Activated CD8-positive, alpha-beta memory T cell treated with anti-CD3 and anti-CD28 coated beads, Interleukin-2, amount 50 U/mL, for 48 hours (primary cell): ENCODE measurements at places on chromosomes 2 and 18.

GRCh38 chr2:172293952-172294351 is 133.4 kb upstream of the ITGA6 start:
- no peak for DNase-seq

GRCh38 chr2:236196366-236196765 is 28.2 kb upstream of the GBX2 start:
- no peak for DNase-seq

DNA sequence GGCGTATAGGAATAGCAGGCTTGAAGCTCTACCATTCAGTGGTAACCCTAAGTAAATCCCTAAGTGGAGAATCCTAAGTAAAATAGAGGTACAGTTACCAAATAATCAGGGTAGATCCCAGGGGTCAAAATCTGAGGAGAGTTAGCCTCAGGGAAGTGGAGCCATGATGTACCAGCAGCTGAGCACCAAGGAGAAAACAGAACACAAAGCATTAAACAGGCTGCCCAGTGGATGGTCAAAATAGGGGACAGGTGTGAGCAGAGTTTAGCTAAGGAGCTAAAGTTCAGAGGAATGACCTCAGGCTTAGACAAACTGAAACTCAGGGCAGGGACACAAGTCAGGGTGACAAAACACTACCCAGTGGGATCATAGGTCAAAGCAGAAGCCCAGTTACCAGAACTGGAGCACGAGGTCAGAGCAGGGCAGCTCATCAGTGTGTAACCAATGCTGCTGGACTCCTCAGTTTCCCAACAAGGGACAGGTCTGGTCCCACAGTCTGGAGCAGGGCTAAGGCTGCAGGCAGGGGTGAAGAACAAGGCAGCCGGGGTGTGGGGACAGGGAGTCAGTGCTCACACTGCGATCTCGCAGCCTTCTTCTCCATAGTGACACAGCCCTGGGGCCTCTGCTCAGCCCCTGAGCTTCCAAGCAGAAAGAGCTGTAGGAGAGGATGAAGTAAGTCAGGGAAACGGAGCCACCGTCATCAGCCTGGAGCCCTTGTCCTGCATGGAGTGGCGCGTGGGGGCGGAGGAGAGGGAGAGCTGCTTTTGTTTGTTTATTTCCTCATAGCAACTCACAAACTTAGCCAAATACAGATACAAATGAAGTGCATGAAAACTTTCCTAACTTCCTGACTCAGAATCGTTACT is 264.0 kb downstream of the MREG start:
- no peak for DNase-seq

GRCh38 chr2:70991142-70991541 is 3.5 kb downstream of the TEX261 start:
- no peak for DNase-seq

GRCh38 chr18:45974088-45974536 is 7.0 kb upstream of the EPG5 start:
- no peak for DNase-seq

- no peak for DNase-seq
Observed at GRCh38 chr2:218319813-218320365, 27.6 kb upstream of the TMBIM1 start.

DNA sequence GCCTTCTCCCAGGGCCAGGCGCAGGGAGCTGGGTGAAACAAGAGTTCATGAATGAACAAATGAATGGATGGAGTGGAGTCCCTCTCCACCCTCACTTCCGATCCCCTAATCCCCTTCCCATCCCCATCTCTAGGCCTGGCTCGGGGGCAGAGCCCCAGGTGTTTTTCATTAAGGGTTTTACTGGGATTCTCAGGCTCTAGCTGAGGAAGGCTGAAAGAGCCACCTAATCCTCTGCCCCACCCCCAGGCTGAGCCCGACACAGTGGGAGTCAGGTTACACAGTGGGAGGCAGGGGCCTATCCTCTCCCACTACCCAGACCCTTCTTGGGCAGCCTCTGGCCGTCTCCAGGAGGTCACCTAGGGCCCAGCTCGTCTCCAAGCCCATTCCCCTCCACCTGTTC is 36.1 kb downstream of the SDC1 start:
- DNase-seq: no peak

DNA sequence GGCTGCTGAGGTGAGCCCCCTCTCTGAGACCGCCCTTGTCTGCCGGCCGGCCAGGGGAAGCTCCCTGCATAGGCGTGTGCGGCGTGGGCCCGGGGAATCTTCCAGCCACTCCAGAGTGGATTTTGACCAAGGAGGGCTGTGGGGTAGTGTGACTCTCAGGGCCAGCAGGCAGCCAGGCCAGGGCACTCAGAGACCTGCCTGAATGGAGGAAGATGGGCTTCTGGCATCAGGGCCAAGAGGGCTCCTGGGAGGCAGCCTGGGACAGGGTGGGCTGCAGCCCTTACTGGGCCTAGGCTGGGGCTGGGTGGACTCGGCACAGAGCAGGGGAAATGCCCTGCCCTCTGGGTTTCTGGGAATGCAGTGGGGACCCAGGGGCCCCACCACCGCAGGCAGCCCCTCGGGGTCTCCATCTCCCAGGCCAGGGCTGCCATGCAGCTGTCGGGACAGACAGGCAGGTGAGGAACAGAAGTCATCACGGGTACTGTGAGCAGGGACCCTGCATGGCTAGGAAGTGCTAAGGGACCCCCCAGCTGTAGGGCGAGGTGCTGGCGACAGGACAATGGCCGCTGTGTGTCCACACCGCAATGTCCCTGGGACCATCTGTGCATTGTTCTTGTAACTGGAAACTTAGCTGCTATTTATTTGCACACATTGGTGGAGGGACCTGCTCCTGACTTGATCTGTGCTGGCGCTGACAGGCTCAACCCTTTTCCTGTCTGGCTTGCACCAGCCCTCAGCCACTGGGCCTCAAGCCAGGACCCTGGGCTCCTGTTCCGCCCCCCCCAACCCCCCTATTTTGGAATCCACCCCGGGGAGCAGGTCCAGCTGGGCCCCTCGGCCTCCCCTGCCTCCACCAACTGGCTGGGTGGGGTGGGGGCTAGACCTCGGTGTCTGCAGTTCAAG is 4.1 kb downstream of the PDCD1 start:
- no peak for DNase-seq

DNA sequence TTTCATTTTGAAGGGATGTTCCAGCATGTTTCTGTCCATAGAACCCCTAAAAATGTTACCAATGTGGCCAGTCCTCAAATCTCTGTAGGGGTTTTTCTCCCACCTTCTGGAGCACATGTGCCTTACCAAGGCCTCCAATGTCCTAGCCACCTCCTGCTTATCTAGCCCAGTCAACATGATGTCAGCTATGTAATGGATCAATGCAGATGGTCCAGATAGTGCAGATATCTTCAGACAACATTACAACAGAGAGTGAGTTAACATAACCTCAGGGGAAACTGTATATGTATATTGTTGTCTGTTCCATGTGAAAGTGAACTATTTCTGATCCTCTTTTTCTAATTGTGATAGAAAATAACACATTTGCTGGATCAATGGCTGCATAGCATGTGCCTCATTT is 92.7 kb downstream of the MRPS9 start:
- no peak for DNase-seq
